ENCODE measurements at places on chromosomes 11 and 22.

DNA sequence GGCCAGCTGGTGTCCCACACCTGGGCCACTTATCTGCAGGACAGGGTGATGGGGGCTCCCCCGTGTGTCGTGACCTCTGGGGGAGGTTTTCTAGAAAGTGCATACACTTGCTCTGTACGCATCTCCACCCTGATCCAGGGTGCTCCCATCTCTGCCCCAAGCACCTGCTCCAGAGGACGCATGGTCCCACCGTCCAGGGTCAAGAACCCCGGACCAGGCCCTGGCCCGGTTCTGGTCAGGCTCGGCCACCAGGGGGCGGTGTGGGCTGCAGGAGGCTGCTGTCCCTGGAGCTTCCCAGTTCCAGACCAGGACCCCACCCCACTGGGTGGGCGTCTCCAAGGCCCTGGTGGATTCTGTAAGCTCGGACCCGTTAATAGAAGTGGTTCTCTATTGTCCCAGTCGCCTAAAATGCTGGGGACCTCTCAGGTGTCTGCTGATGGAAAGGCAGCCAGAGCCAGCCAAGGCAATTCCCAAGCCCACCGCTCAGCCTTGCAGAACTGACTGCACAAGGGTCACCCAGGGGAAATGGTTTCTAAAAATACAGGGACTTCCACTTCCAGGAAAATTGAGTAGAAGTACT, 34.7 kb upstream of the SEPTIN5 start:
- no peak for DNase-seq

DNA sequence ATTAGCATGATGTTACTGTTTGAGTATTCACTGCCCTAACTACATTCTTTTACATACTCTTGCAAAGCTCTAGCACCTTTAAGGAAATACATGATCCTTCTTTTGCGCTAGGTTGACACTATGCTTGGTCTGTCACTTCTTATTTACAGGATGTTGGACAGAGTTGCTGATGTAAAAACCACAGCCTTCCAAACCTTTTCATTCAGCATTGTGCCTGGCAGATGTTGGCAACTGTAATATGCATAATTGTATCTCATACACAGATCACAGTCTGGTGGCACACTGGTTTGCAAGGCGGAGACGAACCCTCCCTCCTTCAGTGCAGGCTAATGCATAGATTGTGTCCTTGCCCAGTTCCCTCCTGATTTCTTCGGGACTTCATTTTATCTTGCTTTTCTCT, 224.1 kb downstream of the SNX19 start:
- DNase-seq: no peak

GRCh38 chr11:128480665-128481064, 106.7 kb downstream of the ETS1 start:
- DNase-seq: no peak

DNA sequence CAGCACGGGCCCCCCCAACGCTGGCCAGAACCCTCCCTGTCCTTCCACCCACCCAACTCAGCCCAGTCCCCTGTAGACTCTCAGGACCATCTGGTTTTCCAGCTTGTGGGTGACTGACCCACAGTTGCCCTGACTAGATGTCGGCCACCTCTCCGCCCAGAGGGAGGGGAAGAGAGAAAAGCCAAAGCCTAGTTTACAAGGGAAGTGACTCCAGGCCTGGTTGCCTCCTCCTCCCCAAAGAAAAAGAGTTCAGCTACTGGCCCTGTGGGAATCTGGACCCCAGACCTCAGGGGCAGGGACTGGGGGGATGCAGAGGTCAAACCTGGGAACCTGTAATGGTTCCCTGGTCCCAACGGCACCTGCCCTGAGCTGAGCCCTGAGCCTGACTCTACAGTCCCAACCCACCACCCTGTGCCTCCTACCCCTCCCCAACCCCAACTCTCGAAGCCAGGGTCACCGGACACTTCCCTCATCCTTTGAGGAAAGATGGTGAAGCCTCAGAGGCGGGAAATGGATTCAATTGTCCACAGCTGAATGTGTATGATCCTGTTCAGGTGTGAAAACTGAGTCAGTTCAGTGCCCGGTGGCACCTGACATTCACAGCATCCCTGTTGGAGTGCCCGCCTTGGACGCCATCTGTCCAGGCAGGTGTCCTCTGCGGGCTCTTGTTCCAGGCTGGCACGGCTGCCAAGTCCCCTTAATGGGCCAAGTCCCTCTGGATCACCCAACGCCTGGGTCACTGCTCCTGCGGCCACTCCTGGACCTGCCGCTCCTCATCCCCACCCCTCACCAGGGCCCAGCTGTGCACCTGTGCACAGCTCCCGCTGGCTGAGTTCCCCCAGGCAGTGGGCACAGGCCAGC, 21.0 kb upstream of the WNT7B start:
- peak; percentile 71 for DNase-seq

GRCh38 chr11:21534288-21534687, 658.6 kb upstream of the ANO5 start:
- no peak for DNase-seq

DNA sequence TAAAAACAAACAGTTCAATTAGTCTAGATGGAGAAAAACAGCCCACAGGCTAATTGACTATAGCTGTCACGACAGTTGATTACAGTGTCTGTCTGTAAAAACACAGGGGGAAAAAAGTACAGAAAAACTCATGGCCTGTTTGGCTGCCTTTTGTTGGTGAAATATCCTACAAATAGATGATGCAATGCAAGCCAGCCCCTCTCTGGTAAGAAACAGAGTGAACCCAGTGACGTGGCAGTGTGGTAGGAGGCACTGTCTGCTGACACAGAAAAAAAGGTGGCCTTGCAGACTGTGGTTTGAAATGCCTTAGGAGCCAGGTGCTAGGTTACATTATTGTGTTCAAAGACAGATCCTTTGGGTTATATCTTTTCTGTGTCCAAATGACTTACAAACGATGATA, 431.4 kb upstream of the CCDC90B start:
- DNase-seq: no peak

DNA sequence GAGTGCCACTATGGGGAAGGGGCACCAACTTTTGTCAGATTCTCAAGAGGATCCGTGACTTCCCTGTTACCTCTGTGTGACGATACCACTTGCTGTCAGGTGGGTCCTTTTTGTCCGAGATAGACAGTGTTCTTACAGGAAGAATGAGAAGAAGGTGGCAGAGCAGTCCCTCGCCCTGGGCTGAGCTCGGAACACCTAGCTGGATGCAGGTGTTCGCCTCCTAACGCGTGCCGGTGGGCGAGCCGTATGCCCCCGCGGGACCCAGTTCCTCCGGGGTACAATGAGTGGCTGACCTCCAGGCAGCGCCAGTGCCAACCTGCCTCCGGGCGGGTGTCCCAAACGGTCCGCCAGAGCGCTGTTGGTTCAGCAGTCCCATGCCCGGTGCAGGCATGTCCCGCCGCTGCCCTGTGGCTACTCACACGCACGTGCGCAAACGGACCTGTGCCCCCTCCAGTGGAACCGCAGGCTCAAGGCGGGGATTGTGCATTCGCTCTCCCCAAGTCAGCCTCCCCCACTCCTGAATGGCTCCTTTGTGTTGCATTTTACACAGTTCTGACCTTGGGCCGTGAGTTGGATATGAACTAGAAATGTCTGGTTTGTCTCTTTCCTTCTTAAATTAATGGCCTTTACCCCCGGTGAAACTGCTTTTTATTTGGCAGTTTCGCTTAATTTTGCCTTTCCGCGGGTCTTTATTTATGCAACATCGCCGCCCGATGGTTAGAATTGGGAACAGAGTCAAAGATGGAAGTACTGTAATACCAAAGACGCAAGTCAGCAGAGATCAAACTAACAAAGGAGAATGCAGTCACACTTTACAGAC, 1.1 kb upstream of the ABTB2 start:
- peak; percentile 94 for DNase-seq

GRCh38 chr11:95302211-95302610, 71.2 kb upstream of the SESN3 start:
- DNase-seq: no peak

- DNase-seq: peak; percentile 2
Observed at GRCh38 chr11:78181185-78181584, 7.2 kb downstream of the KCTD21 start.

GRCh38 chr22:35070451-35071093, 4.6 kb downstream of the ISX start:
- DNase-seq: no peak

DNA sequence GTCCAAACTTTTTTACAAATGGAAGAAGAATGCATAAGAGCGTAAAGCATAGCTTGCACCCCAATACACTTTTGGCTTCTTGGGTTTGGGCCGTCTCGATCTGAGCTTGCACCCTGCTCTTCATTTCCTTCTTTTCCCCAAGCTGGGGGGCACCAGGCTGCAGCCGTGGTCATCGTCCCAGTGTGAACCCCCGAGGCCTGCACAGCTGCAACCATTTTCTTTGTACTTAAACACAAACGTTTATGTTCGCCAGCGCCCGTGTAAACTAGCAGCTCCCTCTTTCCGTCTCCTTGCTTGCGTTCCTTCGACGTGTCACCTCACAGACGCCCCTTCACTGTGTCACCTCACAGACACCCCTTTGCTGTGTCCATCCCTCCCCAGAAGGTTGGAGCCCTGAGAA, 10.1 kb downstream of the KRTAP5-5 start:
- DNase-seq: no peak

GRCh38 chr11:64348383-64349024, 8.5 kb downstream of the CCDC88B start:
- no peak for DNase-seq

DNA sequence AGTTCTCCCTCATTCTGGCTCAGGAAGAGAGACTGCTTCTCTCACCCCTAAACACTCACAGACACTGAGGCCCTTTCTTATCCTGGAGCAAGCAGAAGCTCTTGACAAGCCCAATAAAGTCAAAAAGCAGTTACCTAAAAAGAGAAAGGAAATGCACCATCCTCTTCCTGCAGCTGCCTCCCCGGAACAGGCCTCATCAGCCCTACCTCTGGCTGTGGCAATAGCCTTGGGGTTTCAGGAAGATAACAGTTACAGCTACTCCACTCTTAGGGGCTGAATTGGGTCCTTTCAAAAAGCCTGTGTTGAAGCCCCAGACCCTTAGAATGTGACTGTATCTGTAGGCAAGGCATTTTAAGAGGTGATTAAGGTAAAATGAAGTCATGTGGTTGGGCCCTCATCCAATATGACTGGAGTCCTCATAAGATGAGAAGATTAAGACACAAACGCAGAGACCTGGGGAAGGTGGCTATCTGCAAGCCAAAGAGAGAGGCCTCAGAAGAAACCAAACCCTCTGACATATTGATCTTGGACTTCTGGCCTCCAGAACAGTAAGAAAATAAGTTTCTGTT, 3.5 kb upstream of the LGALS12 start:
- DNase-seq: peak; percentile 65

- no peak for DNase-seq
Observed at GRCh38 chr11:130217133-130218031, 57.8 kb downstream of the ST14 start.

- DNase-seq: no peak
Observed at GRCh38 chr22:41683052-41683451, 5.6 kb downstream of the SNU13 start.

- DNase-seq: no peak
Observed at GRCh38 chr11:126357055-126357962, 1.8 kb downstream of the ST3GAL4 start.

GRCh38 chr11:8035200-8035855, 45.7 kb upstream of the TUB start:
- DNase-seq: no peak

DNA sequence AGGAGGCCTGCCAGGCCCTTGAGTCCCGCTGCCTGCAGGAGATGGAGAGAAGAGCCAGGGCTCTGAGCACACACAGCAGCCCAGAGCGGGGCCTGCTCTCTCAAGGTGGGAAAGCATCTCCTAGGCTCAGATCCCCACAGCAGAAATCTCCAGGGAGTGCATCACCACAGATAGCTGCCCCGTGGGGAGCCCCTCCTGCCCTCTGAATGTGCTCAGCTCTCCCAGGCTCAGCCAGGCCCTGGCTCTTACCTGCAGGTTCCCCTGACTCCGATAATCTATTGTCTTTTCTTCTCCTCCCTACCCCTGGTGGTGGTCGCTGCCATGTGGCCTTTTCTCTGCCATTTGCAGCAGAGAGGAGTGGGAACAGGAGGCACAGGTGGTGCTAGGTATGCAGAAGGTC, 49.9 kb downstream of the BTG4 start:
- no peak for DNase-seq

DNA sequence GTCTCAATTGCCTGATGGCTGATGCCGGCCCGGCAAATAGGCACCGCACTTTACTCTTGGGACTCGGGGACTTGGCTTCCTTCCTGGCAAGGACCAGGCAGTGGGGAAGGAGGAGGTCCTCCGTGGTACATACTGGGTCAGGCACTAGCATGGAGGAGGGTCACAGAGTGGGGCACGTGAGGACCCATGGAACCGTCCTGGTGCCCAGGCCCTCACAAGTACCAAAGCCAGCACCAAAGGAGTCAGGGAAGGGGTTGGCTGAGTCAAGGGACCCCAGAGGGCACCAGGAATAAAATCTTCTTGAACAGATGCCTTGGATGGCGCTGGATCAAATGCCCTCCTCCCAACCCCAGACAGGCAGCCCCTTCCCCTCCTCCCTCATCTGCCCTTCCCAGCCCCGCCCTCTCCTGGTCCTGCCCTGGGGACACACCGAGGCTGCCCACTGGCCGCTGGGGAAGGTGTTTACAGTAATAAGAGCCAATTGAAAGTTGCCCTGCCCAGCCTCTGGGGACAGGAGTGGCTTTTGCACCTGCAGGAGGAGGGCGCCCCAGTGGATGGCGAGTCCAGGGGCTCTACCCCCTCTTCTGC, 5.6 kb upstream of the CARNS1 start:
- no peak for DNase-seq

DNA sequence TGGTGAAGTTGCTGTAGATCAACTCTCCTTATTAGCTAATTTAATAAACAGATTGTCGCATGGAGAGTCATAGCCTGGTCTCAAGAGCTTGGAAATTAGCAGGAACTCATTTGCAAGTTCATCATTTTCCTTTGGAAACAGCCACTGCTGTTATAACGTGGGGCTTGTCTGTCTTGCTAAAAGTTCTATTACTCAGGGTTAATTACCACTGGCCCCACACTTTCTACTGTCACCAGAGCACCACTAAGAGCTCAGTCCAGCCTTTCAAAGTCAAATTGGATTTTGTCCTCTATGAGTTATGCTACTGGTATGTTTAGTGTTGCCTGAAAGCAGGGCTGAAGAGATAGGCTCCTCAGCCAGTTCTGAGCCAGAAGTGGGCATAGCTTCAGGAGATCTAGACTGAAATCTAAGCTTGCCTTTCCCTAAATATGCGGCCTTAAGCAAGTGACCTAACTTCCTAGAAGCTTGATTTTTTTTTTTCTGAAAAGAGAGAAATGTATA, 292.2 kb downstream of the INSC start:
- no peak for DNase-seq

DNA sequence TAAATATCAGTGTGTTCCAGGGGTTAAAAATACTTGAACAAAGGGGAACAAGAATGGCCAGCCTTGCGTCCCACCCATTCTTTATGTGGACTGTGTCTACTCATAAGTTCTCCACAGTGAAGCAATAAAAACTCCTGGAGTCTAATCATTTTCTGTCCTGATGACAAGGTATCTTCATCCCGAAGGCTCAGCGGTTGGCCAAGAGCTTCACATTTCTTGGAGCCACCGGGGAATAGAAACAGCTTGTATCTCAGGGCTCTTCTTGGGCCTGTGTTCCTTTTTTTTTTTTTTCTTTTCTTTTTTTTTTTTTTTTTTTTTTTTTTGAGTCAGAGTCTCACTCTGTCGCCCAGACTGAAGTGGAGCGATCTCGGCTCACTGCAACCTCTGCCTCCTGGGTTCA, 36.8 kb upstream of the ADORA2A start:
- DNase-seq: no peak

All from Kasumi-1 (cell line).